ENCODE measurements at places on chromosomes 2 and 18. TPM values are rescaled to one million over a fixed set of nuclear protein-coding genes. Genes with fewer than 3 reads are reported as not detected.

DNA sequence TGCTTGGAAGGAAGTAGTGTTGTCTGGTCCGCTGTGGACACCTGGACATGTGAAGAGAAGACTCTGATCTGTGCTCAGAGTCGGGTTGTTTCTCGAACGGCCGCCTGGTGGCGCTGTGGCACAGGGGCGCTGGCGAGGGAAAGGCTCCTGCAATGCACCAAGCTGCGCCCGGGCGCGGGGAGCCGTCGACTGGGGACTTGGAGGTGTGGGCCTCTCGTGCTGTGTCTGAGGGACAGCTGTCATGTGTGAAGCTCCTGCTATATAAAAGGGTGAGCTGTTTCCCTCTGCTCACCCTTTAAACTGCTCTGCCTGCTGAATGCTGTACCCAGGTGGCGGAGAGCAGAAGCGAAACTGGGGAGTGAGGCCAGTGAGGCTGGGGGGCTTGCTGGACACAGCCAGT is 44.0 kb downstream of the GNAL start:
- DNase-seq = no peak

- no peak for DNase-seq
These were observed 84.9 kb downstream of the ST6GAL2 start for GRCh38 chr2:106800976-106801655.

- DNase-seq = no peak
These were observed 156.8 kb downstream of the STK39 start for GRCh38 chr2:168090366-168091135.

DNA sequence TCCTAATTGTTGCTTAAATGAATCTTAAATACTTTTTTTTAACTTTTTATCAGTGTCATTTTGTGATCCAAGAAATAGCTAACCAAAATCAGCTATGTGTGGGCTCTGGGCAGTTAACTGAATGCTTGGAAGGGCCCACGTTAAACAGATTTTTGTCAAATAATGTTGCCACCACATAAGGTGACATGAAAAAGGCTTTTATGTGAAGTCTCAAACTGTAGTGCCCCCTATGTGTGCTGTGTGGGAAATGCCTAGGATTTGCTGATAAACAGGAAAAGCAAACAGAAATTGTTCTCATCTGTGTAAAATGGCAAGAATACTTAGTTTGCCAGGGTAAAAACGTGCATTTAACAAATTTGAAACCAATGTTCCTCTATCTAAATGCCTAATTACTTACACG is 242.2 kb downstream of the ZNF516 start:
- DNase-seq = no peak

The LYPD1 gene
- 53.2 TPM for total RNA-seq

The CAPN10 gene
- 31.5 TPM for total RNA-seq

The OTOF gene
- total RNA-seq = not detected

DNA sequence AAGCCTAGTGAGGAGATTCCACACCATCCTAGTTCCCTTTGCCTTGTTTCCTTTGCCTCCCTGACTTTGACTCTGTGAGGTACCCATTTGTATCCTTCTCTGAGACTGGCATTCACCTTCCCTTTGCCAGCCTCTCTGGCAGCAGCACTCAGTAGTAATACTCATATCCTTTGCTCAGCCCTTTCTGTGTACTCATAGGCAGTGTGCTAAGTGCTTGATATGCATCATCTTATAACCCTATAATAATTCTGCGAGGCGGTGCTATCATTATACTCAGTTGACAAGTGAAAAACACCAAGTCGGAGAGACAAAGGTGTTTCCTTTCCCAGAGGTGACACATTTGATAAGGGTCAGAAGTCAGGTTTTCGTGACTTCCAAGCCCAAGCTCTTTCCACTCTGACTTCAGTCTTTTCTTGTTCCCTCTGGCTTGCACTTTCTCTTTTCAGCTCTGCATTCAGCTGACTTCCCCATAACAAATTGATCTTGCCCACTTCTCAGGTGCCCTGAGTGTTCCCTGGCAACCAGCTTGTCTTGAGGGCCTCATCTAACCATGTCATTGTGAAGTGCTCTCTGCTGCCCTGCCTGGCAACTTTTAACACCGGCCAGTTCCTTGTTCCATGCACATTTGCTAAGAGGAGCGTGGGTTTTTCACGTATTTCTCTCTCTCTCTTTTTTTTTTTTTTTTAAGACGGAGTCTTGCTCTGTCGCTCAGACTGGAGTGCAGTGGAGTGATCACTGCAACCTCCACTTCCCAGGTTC is 94.5 kb upstream of the UPP2 start:
- no peak for DNase-seq

DNA sequence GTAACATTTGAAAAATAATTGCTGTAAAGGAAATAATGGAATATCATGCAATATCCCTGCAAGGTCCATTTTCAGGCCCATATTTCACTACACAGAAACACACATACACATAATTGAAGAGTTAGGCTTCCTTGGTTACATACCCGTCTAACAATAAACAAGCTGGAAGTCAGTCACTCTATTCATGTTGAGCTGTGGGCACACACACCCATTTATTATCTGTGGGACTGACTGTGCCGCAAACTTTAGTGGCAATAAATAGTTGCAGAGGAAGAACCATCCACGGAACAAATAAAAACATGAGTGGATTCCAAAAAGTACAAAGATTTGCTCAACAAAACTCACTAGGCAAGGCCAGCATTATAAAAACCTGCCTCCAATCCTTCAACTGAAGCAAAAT is 24.8 kb downstream of the PID1 start:
- DNase-seq = no peak

The ERMN gene
- total RNA-seq = not detected
